Caudate nucleus (tissue), 63 donors: ENCODE measurements at places on chromosomes 2 and 18.

DNA sequence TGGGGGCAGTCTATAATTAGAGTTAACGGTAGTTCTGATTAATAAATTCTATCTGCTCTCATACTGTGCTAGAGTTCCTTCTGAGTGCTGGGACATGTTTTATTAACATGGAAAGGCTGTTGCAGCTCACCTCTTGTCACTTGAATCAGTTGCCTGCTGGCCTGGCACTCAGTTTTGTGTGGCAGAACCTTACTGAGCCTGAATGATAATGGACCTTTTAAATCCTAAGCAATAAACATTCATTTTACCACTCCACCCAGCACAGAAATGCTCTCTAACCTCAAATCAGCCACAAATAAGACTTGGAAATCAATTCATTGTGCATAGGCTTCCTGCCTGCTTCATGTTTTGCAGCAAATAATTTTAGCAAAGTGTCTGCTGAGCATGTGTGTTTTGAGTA is 115.0 kb upstream of the RBMS1 start:
- DNase-seq, result no peak

DNA sequence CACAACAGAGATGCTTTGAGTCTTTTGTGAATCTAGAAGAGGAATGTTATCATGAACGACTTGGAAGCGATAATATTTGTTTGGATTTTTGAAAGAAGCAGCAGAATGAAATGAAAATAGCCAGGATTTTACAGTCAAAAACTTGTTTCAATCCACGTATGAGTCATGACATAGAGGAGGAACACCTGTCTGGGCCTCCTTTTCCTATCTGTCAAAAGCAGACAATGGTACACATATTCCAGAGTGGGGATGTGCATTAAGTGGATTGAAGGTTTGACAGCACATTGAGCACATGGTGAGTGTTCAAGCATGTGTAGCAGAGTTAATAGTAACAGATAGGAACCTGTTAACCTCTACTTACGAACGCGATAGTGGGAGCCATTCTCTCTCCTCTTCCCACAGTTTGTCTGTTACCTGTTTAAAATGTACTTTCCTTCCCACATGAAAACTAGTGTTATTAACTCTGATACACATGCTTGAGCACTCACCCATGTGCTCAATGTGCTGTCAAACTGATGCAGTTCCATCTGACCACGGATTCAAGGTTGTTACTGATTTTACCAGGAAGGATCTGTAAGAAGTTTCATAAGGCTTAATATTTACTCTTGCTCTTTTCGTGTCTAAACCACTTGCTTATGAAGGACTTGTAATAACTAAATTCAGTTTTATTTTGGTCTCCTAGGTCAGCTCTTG is 863.4 kb upstream of the SOX11 start:
- no peak for DNase-seq

GRCh38 chr2:204966245-204966644 is 421.0 kb downstream of the PARD3B start:
- no peak for DNase-seq

DNA sequence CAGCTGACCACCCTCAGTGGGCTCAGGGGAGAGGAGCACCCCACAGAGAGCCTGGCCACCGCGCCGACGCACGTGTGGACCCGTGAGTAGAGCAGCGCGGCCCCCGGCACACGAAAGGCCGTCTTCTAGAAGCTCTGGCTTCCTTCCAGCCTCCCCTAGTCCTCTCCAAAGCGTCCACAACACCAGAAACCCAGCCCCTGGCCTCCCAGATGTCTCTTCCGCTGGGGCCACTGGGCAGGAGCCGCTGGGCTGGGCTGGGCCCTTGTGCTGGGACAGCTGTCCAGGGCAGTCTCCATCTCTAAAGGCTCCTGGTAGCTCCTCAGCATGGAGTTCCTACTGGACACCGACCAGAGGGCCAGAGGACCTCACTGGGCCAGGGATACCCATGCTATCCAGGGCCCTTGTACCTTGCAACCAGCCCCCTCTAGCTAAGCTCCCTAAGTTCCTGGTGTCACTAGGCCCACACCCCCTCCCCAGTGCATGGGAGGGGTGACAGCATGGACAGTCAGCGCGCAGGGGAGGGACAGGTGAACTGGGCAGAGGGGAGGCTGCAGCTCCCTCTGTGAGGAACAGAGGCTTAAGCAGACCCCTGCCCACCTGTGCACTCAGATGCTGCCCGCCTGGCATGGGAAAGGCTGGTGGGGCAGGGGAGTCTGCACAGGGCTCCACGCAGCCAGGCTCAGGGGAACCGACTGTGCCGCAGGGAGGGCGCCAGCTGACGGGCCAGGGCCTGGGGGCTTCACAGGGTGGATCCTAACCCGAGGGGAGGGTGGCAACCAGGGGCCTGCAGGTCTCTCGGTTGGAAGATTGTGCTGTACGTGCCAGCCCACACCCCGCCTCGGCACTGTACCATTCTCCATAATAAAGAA is 32.9 kb downstream of the MTERF4 start:
- DNase-seq, result no peak

GRCh38 chr2:239299218-239299939 is 101.4 kb downstream of the HDAC4 start:
- DNase-seq, result peak; percentile 43
